ENCODE measurements at places on chromosomes 1 and 21.

GRCh38 chr1:154434346-154435085, 29.4 kb downstream of the IL6R start:
- DNase-seq = no peak

GRCh38 chr1:29753244-29753643, 516.9 kb downstream of the PTPRU start:
- no peak for DNase-seq

GRCh38 chr1:228848406-228848805, 113.1 kb downstream of the RHOU start:
- DNase-seq = no peak

DNA sequence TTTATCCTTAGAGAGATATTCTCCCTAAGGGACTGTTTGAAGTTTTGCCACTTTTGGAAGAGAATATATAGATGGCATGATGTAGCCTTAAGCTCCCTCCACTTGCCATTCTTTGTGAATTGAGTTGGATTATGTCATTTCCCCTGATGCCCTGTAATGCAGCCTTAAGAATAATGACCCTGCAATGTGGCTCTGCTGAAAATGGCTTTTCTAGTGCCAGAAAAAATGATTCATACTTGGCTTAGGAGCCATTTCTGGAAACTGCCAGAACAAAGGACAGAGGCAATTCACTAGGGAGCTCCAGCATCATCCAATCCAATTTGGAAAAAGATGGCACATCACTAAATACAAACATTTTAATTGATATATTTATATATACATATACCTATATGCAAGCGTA, 265.3 kb downstream of the SPATA17 start:
- DNase-seq = no peak

- DNase-seq = no peak
Measured at GRCh38 chr1:220498188-220498587, 29.7 kb upstream of the MARK1 start.

DNA sequence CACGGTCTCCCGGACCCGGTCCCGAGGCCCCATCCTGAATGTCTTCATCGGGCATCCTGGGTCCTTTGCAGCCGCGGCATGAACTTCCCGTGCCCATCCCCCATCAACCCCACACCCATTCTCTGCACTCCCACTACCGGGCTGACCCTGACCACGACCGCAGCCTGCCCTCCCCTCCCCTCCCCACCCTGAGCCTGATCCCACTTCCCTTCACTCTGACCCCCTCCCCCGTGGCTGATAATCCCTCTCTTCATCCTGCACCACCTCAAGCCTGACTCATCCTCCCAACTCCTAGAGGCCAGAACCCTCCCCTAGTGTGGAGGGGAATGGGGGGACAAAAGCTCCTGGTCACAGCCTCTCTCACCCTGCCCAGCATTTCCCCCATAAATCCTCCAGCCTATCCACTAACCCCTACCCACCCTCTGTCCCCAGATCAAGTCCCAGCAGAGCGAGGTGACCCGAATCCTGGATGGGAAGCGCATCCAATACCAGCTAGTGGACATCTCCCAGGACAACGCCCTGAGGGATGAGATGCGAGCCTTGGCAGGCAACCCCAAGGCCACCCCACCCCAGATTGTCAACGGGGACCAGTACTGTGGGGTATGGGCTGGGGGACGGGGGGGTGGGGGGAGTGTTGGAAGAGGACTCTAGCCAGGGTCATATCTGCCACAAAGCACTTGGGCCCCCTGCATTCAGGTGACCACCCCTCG, 602 bp downstream of the SH3BGRL3 start:
- DNase-seq = no peak

DNA sequence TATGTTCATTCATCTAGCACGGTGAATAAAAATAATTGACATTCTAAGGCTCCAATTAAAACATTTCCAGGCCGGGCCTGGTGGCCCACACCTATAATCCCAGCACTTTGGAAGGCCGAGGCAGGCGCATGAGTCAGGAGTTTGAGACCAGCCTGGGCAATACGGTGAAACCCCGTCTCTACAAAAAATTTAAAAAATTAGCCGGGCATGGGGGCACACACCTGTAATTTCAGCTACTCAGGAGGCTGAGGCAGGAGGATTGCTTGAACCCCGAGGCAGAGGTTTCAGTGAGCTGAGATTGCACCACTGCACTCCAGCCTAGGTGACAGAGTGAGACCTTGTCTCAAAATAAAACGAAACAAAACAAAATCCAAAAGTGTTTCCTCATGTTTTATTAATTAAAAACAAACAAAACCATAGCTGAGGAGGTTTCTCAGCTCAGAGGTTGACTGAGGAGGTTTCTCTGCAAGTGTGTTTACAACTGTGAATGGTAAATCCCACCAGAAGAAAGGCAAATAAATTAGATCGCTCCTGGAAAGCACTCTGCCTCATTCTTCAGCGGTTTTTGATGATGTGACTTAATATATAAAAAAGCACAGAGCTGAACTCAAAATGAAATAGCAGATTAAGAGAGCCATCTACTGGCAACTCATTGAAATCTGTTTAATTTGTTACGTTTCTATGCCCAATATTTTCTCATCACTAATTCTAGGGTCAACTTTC, 37.7 kb upstream of the ATG4C start:
- DNase-seq = no peak

DNA sequence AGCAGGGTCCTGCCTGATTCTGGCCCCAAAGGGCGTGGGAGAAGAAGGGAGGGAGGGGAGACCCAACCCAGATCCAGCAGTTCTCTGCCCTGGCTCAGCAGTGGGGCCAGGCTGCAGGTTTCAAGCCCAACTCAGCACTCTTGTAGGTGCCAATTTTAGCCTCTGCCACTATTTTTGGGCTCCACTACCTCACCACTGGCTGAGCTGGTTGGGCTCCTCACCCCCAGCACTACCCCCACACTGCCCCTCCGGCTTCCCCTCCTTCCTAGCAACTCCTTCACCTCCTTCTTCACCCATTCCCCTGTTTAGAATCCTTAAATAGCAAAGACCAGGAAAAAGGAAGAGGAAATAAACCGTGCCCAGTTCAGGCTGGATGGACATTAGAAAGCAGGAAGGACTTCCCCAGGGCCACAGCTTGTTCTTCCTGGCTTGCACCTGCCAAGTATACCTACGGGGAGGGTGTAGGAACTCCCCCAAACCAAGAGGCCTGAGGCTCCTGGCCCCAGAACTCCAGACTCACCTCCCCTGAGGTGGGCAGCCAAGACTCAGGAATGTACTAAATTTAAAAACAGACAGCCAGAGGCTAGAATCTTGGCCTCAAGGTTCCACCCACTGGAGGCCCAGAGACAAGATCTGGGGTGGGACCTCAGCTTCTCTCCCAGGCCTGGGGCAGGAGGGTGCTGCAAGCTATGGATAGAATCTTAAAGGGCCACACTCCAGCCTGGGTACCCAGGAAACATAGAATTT, 1.4 kb upstream of the ARHGEF2 start:
- DNase-seq = no peak

GRCh38 chr1:30984165-30984889, 75.8 kb upstream of the SDC3 start:
- DNase-seq = no peak

DNA sequence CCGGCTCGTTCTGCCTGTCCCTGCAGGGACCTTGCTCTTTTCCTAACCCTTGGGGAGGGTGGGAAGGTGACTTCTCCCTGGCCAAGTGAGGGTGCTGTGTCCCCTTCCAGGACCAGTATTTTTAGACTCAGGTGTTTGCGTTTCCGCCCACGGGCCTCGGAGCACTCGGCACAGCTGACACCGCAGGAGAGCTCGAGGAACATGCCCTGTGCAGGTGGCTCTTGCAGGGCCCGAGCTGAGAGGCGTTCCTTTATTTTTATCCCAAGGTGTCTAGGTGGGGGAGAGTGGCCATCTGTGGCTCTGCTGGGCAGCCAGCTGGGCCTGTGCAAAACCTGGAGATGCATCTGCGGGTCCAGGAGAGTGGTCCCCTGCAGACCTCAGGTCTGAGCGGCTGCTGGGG, 16.0 kb downstream of the PLCH2 start:
- no peak for DNase-seq

GRCh38 chr1:183551924-183552323, 38.3 kb downstream of the NCF2 start:
- no peak for DNase-seq

DNA sequence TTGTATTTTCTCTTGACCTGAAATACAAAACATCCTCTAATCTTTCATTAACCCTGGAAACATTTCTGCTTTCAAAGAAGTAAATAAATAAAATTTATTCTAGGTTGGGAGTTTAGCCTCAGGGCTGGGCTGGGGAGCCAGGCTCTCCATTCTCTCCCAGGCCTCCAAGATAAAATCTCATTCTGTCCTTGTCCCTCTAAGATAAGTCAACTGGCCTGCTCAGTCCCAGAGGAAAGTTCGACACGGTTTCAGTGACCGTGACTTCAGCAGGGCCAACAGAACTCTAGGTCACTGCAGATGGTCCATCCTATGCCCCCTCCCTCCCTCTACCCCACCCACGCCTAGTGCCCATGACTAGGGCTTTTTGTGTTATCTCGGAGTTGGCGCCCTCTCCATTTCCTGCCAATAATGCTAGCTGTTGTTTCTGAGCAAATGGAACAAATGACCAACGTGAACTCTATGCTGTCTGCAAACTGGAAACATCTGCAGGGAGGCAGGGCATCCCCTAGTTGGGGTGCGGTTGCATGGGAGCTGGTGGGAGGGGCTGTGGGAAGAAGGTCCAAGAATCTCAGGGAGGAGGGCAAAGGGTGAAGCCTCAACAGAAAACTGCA, 10.1 kb upstream of the ADORA3 start:
- DNase-seq = no peak

DNA sequence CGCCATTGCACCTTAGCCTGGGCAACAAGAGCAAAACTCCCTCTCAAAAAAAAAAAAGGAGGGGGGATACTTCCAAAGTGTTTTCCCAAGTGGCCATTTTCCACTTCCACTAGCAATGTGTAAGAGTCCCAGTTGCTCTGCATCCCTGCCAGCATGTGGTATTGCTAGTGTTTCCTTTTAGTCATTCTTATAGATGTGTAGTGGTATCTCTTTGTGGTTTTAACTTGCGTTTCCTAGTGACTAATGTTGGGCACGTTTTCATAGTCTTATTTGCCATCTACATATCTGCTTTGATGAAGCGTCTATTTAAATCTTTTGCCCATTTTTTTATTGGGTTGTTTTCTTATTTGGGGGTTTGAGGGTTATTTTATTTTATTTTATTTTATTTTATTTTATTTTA, 31.1 kb downstream of the INAVA start:
- DNase-seq = no peak

GRCh38 chr1:48415050-48415449, 57.0 kb downstream of the SPATA6 start:
- no peak for DNase-seq

DNA sequence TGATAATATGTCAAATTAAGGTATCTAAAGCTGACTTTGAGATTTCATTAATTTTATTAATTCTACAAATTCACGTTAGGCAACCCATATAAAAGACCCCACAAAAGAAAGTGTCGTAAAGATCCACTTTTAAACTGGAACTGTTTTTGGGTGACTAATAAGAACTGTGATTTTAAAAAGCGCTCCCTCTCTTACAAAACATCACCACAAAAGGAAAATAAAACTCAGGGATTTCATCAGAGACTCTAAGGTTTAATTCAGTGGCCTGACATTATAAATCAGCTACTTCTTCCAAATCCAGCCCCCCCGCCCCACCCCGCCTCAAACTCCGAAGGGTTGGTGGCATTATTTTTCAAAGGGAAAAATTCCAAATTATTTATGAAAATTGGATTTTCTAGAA, 2.7 kb downstream of the COL24A1 start:
- no peak for DNase-seq

- DNase-seq = no peak
Measured at GRCh38 chr21:44756423-44757185, 45.0 kb downstream of the UBE2G2 start.

DNA sequence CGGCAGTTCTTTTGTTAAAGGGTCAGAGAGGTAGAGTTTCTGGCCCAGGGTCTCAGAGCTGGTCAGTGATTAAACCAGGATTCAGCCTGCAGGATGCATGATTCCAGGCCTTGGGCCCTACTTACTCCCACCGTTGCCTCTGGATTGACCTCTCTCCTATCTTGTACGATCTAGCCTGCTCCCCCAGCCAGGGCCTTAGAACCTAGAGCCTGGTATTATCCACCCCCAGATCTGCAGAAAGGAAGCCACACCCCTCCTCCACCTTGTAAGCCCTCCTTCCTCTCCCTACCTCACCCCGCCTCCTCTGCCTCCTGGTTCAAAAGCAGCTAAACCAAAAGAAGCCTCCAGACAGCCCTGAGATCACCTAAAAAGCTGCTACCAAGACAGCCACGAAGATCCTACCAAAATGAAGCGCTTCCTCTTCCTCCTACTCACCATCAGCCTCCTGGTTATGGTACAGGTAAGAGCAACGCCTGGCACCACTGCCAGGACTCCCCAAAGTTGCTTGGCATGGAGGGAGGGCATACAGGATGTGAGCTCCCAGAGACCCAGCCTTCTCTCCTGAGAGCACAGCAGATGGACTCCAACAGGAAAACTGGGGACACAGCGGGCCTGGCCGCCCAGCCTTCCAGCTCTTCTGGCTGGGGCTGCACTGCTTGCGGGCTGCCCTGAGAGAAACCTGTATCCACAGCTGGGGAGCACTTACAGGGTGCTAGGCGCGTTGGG, at the start of gene CD52:
CD52 (plus strand) TSS at position 347 of the 726 bp plus-strand sequence; CDS start at position 407, 60 bp downstream.
- no peak for DNase-seq

GRCh38 chr1:32336591-32336932, 529 bp upstream of the MARCKSL1 start:
- DNase-seq = no peak

DNA sequence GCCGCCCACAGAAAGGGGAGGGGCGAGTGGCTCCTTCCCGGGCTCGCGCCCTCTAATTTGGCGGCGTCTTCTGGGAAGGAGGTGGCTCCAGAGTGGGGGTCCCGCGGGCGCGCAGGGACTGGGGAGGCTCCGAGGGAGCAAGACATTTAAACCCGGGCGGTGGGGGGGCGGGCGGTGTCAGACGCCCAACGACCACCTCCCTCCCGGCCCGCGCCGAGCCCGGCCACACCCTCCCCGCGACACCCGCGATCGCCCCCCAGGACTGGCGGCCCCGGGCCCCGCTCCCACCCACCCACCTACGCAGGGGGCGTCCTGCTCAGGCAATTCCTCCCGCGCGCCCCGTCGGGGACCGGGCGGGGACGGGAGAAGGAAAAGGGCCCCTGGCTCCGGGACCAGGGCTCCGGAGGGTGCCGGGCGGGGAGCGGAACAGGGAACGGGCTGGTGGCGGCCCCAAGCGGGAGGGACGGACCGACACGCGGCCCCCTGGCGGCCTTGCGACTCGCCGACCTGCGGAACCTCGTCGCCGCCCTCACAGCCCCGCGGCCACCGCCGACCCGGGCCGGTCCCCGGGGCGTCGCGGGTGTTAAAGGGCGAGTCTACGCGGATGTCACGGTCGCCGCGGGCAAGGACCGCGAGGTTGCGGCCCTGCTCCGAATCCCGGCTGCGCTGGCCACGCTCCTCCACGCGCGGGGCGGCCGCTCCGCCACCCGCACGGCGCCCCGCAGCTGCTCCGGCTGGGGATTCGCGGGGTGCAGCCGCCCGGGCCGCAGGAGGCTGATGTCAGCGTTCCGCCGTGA, 94.0 kb upstream of the FMN2 start:
- no peak for DNase-seq

GRCh38 chr1:9428601-9429341, 110.5 kb upstream of the SLC25A33 start:
- DNase-seq = peak; percentile 98

- DNase-seq = no peak
Measured at GRCh38 chr21:36325373-36326010, 5.5 kb downstream of the MORC3 start.

- no peak for DNase-seq
Measured at GRCh38 chr1:182658055-182658454, 26.3 kb downstream of the RGS8 start.

Data from SK-N-MC (cell line).